Stimulated activated CD4-positive, alpha-beta T cell treated with anti-CD3 and anti-CD28 coated beads, Interleukin-1b, Interleukin-23, amount 100 ng/mL, for 24 hours (primary cell): ENCODE measurements at places on chromosomes 4 and X.

DNA sequence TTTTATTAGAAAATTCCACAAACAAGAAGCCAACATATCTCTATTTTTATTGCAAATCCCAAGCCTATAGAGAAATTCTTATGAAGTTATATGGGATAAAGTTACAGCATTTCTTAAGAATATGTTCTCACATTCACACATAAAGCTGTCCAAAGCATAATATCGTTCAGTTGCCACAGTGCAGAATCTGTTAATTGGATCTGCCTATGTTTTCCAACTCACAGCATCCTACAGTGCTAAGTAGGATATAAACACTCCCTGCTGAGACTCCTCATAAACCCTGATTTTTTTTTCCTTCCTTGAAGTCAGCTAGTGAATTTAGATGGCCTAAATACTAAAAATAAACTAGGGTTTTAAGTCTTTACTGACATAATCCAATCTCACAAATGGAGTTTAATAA is 307.9 kb downstream of the PDGFC start:
- DNase-seq = no peak

DNA sequence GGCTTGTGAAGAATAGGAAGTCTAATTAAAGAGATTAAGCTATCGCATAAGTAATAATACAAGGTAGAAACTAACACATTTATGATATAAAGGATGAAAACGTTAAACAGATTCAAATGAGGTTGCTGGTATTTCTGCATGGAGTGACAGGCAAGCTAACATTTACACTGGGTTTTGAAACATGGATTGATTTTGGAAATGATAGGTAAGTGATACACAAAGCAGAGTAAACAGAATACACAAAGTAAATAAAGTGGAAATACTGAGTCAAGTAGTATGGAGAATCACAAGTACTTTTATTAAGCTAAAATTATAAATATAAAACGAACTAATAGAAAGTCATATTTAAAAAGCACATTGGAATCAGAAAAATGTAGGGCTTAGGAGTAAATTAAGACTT is 665.3 kb downstream of the STPG2 start:
- DNase-seq = no peak

DNA sequence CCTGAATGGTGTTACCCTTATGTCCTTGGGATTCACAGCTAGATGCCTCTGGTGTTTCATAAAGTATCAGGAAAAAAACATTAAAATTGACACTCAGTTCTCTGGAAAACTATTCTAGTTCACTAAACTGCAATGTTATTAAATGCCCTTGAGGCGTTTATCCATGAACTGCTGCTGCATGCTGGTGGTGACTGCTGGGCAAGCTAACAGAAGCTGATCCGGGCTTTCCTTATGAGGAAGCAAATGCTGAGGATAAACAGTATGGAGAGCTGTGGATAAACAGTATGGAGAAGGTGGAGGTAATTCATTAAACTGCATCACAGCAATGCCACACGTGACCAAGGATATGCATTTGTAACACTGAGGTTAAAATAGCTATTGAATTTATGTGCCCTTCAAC is 227.0 kb downstream of the NR3C2 start:
- no peak for DNase-seq

GRCh38 chrX:100379388-100379986 is 30.6 kb downstream of the PCDH19 start:
- no peak for DNase-seq

DNA sequence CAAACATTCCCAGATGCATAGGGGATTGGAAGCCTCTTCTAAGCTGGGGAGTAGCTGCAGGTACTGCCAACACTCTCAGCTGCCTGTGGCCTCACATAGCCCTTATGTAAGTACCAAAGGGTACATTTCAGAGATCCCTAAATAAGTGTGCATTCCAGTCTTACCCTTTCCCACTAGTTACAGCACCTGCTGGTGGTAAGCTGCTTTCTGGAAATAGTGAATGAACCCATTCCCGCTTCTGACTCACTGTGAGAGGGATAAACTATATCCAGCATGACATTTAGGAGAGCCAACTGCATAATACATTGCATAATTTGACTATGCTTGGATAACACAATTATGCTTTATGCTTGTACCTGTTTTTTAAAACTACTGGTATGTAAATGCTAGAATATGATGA is 149.0 kb downstream of the FAM13A start:
- DNase-seq = no peak
